ENCODE measurements at places on chromosomes 6 and 20. TPM values are rescaled to one million over a fixed set of nuclear protein-coding genes. Genes with fewer than 3 reads are reported as not detected.

DNA sequence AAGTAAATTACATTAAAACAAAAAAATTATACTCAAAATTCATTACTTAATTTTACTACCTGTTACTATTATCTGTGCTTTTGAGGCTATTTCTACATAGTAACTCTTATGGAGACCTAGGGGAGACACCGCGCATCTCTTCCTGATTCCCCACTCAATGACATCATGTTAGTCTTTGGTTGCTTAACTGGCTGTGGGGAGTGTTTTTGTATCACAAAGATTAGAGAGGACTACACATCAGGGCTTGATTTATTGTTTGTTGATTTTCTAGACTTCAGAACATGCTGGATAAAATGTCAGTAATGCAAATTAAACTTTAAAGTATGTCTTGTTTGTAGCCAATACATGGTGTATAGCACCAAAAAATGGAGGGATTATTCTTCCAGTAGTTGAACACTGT lies 26.0 kb downstream of the SLC2A10 start:
- H3K36me3 ChIP-seq, result no peaks in the 10 kb centered on the region
- H3K27ac ChIP-seq, result no peak overlapping the region
- no peak for DNase-seq
- H3K4me3 ChIP-seq, result no peak overlapping the region
- peaks cover 11% of the 10 kb centered on the region for H3K27me3 ChIP-seq
- no peaks in the 10 kb centered on the region for H3K4me1 ChIP-seq

- H3K4me1 ChIP-seq, result peaks cover 8% of the 10 kb centered on the region
- H3K27me3 ChIP-seq, result no peaks in the 10 kb centered on the region
- H3K4me3 ChIP-seq, result no peak overlapping the region
- no peak overlapping the region for H3K27ac ChIP-seq
Observed at GRCh38 chr6:41036601-41037000, 2.4 kb downstream of the UNC5CL start.

- no peaks in the 10 kb centered on the region for H3K36me3 ChIP-seq
- no peak within 1 kb of the TSS for H3K27ac ChIP-seq
- peaks cover 11% of the 10 kb centered on the region for H3K4me1 ChIP-seq
Observed at GRCh38 chr6:10886691-10887502, at the start of gene SYCP2L. TSS of gene SYCP2L (plus strand) at chr6:10887052. CDS start at chr6:10887127, 75 bp downstream.

- no peaks in the 10 kb centered on the region for H3K4me1 ChIP-seq
- no peak overlapping the region for H3K4me3 ChIP-seq
- no peaks in the 10 kb centered on the region for H3K36me3 ChIP-seq
- DNase-seq, result no peak
Observed at GRCh38 chr20:33868042-33868441, 56.9 kb downstream of the CHMP4B start.

DNA sequence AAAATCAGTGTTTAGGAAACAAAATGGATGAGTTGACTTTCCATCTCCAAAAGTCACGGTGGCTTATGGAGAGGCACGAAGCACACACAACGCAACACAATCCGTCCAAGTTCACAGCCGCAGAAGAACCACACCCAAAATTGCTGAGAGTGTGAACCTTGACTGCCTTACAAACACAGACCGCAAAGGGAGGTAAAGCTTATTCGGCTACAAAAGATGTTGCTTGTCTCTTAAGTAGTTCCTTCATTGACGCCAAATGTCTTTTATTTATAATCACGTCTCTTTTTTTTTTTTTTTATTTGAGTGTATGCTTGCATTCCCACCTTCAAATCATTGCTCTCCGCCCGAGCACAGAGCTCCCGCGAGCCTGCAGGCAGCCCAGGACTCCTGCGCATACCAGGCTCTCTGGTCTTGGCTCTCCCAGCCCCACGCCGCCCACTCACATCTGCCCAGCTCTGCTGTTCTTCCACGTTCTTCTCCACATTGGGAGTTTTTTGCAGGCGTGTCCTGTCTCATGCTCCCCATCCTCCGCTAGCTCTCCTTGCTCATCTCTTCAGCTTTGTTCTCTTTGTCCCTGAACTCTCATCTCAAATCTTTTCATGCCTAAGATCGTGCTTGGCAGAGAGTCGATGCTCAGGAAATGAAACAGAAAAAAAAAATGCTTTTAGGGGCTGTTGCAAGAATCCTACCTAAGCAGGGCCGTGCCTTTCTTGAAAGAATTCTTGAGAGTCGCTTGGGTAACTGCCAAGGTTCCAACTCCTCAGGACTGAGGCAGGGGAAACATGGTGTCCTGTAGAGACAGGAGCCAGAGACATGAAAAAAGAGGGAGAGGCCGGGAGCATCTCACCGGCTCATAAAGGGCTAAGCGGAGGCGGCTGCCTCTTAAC lies 25.8 kb downstream of the LY86 start:
- H3K4me1 ChIP-seq, result peaks cover 51% of the 10 kb centered on the region
- H3K36me3 ChIP-seq, result peaks cover 4% of the 10 kb centered on the region
- no peaks in the 10 kb centered on the region for H3K27me3 ChIP-seq

GRCh38 chr6:118784641-118785164 lies 109.2 kb upstream of the ASF1A start:
- no peaks in the 10 kb centered on the region for H3K27me3 ChIP-seq
- H3K4me3 ChIP-seq, result no peak overlapping the region
- H3K36me3 ChIP-seq, result peaks cover 4% of the 10 kb centered on the region
- no peak overlapping the region for H3K27ac ChIP-seq

DNA sequence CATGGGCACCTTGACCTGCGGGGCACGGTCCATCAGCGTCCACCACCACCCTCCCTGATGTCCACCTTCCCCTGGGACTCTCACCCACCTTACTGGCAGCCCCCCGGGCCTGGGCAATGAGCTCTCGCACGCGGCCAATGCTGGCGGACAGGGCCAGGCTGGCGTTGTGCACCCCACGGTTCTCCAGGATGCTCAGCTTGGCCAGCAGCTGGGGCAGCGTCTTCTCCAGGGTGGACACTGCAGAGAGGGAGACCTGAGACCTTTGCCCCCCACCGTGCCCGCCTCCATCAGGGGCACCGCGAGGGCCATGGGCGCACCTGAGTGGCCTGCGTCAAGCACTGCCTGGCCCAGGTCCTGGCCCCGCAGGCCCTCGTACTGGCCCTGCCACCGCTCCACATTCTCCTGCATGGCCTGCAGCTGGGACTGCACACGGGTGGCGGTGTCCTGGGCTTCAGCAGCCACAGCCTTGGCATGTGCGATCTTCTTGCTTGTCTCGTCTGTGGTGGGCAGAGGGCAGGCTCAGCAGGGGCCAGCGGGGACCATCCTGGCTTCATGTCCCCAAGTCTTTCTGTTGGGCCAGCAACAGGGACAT lies 12.0 kb downstream of the ADRM1 start:
- no peaks in the 10 kb centered on the region for H3K27me3 ChIP-seq
- H3K4me3 ChIP-seq, result no peak overlapping the region
- H3K4me1 ChIP-seq, result no peaks in the 10 kb centered on the region
- no peak overlapping the region for H3K27ac ChIP-seq
- DNase-seq, result no peak
- H3K36me3 ChIP-seq, result no peaks in the 10 kb centered on the region

- H3K4me3 ChIP-seq, result no peak overlapping the region
- H3K36me3 ChIP-seq, result peaks cover 38% of the 10 kb centered on the region
- no peak for DNase-seq
Observed at GRCh38 chr6:16671302-16672289, 89.7 kb downstream of the ATXN1 start.

GRCh38 chr20:51531712-51532456 lies 10.6 kb downstream of the NFATC2 start:
- H3K4me3 ChIP-seq, result peak overlapping the region; percentile 74
- H3K4me1 ChIP-seq, result peaks cover 91% of the 10 kb centered on the region
- H3K27me3 ChIP-seq, result no peaks in the 10 kb centered on the region
- peaks cover 54% of the 10 kb centered on the region for H3K36me3 ChIP-seq
- H3K27ac ChIP-seq, result peak overlapping the region; percentile 99
- no peak for DNase-seq

DNA sequence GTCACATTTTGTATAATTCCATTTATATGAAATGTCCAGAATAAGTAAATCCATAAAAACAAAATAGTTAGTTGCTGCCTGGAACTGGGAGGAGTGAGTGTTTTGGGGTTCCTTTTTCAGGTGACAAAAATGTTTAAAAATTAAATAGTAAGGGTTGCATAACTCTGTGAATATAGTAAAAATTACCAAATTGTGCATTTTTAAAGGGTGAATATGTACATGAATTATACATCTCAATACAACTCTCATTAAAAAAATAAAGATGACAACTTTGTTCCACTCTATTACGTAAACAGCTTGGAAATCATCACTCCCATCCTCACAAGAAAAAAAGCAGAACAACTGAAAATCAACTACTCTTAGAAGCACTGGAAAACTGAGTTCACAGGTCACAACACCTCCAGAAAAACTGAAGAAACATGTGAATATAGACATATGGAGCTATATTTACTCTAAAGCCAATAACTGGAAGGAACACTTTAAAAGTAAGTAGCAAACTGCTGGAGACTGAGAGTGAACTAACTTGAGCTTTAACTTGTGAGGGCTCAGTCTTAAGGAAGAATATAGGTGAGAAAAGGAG lies 40.0 kb downstream of the RANBP9 start:
- H3K4me3 ChIP-seq, result no peak overlapping the region
- no peaks in the 10 kb centered on the region for H3K27me3 ChIP-seq
- peak overlapping the region; percentile 1 for H3K27ac ChIP-seq
- no peak for DNase-seq
- H3K4me1 ChIP-seq, result peaks cover 77% of the 10 kb centered on the region

CFAP206 gene
- total RNA-seq, result not detected

GUCA1A gene
- 0.20 TPM for total RNA-seq
